ENCODE measurements at places on chromosomes 4 and X.

GRCh38 chr4:5647351-5647750, 61.0 kb downstream of the EVC2 start:
- DNase-seq = no peak

DNA sequence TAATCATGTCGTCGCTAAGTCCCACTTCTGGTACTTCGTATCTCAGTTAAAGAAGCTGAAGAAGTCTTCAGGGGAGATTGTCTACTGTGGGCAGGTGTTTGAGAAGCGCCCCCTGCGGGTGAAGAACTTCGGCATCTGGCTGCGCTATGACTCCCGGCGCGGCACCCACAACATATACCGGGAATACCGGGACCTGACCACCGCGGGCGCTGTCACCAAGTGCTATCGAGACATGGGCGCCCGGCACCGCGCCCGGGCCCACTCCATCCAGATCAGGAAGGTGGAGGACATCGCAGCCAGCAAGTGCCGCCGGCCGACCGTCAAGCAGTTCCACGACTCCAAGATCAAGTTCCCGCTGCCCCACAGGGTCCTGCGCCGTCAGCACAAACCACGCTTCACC, 11.3 kb downstream of the PNCK start:
- peak; percentile 60 for DNase-seq

DNA sequence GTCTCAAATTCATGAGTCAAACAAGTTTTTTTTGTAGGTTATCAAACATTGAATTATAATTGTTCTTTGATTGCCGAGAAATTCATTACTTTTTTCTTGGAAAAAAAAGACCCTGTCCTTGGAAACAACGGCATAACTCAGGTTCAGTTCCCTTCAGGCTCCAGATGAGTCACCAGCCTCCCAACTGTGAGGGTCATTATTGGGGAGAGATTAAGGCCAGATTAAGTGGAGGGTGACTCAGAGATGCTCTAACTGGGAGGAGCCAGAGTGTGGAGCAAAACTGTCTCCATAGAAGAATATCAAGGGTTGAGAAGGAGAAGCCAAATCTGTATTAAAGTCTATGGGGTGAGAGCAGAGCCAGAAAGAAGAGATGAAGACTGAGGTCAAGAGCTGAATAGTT, 9.6 kb downstream of the ADGRG4 start:
- DNase-seq = no peak

DNA sequence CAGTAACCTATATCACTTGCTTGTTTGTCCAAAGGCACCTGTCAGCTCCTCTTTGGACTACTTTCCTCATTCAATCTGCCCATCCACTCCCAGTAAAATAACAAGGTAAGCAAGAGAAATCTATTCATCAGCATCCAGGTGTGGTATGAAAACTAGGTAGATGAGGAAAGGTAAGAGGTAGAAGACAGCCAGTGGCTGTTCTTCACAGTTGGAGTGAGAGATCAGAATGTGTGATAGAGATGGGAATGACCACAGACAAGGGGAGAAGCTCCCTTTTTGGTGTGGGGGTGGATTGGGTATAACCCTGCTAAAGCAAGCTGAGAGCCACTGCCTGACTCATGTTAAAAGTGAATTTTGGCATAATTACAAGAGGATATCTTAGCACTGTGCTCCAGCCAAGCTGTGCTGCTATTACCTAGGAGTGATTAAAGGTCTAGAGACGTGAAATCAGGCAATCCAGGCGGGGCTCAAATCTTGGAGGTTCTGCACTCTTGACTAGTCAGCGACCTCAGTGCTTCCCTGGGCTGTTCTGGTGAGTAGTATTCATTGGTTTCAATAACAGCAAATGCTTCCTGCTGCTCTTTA, 28.1 kb upstream of the RASL11B start:
- no peak for DNase-seq

DNA sequence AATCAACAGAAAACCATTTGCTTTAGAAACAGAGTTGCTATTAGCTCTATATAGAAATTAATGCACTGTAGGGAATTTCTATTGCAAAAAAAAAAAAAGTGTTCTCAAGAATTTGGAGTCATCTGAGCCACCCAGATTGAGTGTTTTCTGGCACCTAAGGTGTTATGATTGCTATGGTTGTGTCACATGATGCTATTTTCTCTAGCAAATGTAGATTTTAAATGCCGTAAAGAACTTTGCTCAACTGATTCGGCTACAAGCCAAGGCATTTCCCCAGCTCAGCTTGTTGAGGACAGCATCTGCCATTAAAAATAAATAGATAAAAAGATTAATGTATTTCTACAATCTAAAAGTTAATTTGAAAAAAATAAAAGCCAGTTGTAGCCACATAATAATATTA, 712.8 kb downstream of the FAT4 start:
- no peak for DNase-seq

- DNase-seq = no peak
Observed at GRCh38 chrX:149274516-149275105, 230.5 kb downstream of the IDS start.

DNA sequence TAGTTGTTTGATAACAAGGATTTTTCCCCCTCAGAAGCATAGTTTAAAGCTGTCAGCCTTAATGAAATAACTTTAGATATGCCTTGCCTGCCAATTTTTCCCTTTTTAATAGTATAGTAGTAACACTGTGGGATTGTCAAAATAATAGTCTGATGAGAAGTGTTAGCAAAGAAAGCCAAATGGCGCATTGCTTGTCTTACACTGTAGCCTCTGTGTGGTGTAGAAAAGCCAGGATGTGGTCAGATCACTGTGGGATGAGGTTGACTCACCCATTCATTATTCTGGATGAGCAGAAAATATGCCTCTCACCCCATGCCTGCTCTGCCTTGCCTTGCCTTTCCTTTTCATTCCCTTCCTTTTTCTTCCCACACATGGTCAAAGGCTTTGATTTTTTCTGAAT, 257.8 kb upstream of the NRK start:
- no peak for DNase-seq

GRCh38 chr4:108527723-108528122, 92.7 kb upstream of the RPL34 start:
- DNase-seq = peak; percentile 28

DNA sequence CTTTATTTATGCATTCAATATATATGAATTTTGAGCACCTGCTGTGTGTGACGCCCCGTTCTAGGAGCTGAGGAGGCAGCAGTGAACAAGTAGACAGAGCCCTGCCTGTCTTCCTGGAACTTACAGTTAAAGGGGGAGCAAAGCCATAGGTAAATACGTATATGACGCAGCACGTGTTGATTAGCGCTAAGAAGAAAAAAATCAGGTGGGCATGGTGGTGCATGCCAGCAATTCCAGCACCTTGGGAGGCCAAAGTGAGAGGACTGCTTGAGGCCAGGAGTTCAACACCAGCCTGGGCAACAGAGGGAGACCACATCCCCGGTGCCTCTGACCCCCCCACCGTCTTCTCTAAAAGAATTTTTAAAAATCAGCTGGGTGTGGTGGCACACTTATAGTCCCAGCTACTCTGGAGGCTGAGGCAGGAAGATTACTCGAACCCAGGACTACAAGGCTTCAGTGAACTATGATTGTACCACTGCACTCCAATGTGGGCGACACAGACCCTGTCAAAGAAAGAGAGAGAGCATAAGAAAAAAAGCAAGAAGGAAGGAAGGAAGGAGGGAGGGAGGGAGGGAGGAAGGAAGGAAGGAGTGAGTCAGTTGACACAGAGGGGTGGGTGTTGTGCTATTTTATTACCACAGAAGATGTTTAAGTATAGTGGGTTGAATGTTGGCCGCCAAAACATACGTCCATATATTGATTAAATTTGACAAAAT, 5.4 kb upstream of the KIAA0232 start:
- peak; percentile 21 for DNase-seq

DNA sequence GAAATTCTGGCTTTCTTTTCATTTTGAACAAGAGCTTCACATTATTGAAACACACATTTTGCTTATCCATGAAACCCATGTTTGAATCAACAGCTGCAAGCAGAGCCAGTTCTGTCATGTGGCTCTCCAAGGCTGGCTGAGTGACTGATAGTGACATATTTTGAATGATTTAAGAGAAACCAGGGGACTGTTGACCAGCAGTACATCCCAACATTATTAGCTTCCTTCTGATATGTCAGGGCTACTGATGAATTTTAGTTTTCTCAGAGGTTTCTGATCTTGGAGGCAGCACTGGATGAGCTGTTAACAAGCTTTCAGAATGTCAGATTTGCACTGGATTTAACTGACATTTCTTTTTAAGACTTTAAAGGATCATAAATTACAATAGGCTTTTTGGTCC, 74.6 kb upstream of the GRXCR1 start:
- DNase-seq = no peak

- DNase-seq = no peak
Observed at GRCh38 chr4:184413261-184414046, 60.9 kb downstream of the IRF2 start.

- DNase-seq = no peak
Observed at GRCh38 chr4:73257651-73258435, 755 bp downstream of the ANKRD17 start.

- no peak for DNase-seq
Observed at GRCh38 chrX:13939741-13940597, 89.7 kb downstream of the GEMIN8 start.

DNA sequence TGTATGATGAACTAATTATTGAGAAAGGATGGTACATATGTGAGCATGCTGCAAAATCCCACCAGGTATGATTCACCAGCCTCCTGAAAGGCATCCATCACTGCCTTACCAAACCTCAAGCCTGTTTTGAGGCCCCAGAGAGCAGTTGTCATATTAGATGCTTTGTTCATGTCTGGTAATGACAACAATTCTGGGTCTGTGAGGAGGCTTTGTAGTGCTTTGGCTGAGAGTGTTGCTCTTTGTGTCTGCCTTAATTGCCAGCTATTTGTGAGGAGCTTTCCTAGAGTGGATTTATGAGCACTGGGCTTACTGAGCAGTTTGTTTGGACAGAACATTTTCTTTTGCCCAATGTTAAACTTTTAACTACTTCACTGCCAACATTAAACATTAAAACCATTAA, 69.2 kb downstream of the HEPH start:
- no peak for DNase-seq

DNA sequence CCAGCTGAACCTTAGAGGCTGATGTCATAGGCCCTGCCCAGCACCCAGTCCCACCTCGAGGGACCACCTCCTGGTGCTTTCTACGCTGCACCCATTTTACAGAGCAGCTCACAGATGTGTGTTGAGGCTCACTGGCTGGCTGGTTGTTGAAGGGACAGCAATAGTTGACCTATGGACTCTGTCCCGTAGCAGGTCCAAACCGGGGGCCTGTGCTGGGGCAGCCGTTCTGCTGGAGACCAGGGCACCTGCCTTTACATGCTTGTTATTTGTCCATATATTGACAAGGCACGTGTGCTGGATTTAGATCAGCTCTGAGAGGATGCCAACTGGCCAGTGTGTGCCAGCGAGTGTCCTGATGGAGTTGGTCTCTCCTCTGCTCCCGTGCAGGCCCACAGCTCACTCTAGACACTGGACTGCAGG, 58.1 kb downstream of the TNIP2 start:
- DNase-seq = no peak

DNA sequence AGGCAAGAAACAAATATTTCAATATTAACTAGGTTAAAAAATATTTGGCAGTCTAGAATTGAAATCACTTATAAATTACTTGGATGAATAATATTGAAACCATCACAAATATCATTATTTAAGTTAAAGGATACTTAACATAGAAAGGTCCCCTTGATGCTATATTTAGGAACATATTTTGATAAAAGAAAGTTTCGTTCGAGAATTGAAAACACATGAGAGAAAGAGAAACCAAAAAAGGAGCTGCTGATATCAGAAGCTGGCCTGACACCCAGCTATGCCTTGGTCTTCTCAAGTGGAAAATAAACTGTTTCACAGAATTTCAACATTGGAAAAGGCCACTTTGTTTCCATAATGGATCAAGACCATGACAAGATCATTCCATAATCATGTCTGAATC, 762.4 kb downstream of the DMD start:
- no peak for DNase-seq

- peak; percentile 46 for DNase-seq
Observed at GRCh38 chrX:323721-324628, 5.4 kb upstream of the GTPBP6 start.

DNA sequence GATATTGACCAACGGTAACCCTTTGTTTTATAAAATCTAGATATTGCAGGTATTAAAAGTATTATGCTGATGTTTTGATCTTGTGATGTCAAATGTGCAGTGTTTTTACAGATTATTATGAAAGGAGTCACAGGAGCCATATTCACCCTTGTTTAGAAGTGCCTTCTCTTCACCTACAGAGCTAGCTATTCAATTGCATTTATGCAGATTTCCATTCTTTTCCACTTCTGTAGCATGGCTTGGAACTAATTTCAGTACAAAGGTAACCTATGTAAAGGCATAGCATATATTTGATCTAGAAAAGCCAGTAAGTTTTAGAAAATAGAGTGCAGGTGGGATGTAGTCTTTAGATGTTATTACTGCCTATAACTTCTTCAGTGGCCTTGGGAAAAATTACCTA, 176.2 kb downstream of the GABRB1 start:
- no peak for DNase-seq

GRCh38 chr4:17773135-17773698, 8.2 kb downstream of the FAM184B start:
- no peak for DNase-seq

DNA sequence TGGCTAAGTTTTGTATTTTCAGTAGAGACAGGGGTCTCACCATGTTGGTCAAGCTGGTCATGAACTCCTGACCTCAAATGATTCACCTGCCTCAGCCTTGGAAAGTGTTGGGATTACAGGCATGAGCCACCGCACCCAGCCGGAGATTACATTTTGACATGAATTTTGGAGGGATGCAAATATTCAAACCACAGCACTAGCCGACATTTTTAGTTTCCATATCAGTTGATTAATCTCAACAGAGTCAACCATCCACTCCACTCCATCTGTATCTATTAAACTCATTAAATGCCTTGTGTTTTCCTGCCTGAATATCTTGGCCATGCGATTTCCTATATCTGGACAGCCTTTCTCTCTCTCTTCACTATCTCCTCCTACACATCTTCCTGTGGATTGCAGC, 64.1 kb upstream of the PDGFRA start:
- no peak for DNase-seq

DNA sequence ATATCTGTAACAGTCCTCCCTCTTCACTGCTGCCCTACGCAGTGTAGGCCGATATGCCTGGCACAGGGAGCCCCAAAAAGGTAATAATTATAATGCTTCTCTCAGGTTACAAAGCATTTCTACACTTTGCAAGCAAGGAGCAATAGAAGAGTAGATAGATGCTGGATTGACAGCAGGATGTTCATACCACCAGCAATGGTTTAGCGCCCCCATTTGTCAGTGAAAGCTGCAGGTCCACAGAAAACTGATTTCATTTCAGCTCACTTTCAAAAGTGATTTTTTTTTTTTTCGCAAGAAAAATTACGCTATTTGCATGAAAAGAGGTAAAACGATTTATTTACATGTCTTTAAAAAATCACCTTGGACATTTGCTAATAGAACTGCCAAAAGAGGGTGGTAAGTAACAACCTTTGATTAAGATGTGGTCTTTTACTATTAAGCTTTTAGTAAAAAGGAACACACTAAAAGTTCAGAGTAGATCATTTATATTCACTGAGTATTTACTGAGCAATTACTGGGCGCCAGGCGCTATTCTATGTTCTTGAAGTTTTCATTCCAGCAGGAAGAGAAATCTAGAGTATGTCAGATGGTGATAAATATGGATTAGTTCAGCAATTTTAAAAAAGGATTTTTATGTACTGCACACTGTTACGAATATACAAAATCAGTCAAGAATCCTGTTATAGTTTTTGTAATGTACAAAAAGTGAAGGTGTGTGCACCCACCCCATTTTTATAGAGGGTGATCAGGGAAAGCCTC, 34.4 kb downstream of the HPF1 start:
- peak; percentile 14 for DNase-seq
